ENCODE measurements at places on chromosomes 16 and 17.

DNA sequence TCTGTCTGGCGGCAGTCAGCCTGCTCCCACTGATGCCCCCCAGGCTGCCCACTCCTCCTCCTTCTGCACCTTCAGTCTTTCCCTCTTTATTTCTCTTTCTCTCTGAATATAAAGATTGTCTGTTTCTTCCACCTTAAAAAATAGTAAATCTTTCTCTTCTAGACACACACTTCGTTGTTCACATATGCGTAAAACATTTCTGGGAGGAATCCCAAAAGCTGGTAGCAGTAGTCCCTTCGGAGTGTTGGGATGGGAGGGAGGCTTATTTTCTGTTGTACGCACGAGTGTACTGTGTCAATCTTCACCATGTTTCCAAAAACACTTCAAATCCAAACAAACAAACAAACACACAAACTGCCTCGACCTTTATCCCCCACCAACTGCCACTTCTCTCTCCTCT is 9.9 kb downstream of the OSBPL7 start:
- no peak for DNase-seq

GRCh38 chr17:2179615-2180295 is 123.8 kb downstream of the SMG6 start:
- no peak for DNase-seq

- no peak for DNase-seq
Measured at GRCh38 chr17:47404875-47405274, 81.1 kb downstream of the EFCAB13 start.

- DNase-seq: no peak
Measured at GRCh38 chr16:78476615-78477014, 377.2 kb downstream of the WWOX start.

DNA sequence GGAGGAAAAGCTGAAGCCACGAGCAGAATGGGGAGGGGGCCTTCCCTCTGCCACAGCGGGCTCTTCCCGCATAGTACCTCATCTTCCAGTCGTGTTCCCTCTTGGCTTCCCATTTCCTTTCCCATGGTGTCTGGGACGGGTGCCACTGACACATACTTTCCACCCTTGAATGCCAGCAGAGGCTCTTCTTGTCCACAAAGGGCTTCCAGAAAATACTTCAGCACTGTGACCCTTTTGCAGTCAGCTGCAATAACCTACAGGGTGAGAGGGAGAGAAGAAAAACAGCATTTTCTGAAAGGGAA is 30.7 kb downstream of the HIC1 start:
- no peak for DNase-seq

GRCh38 chr16:12317856-12318537 is 341.5 kb downstream of the SNX29 start:
- DNase-seq: no peak

- DNase-seq: no peak
Measured at GRCh38 chr17:30954046-30954830, 16.6 kb upstream of the RNF135 start.

- DNase-seq: no peak
Measured at GRCh38 chr17:82566129-82566960, 46.8 kb downstream of the FOXK2 start.

DNA sequence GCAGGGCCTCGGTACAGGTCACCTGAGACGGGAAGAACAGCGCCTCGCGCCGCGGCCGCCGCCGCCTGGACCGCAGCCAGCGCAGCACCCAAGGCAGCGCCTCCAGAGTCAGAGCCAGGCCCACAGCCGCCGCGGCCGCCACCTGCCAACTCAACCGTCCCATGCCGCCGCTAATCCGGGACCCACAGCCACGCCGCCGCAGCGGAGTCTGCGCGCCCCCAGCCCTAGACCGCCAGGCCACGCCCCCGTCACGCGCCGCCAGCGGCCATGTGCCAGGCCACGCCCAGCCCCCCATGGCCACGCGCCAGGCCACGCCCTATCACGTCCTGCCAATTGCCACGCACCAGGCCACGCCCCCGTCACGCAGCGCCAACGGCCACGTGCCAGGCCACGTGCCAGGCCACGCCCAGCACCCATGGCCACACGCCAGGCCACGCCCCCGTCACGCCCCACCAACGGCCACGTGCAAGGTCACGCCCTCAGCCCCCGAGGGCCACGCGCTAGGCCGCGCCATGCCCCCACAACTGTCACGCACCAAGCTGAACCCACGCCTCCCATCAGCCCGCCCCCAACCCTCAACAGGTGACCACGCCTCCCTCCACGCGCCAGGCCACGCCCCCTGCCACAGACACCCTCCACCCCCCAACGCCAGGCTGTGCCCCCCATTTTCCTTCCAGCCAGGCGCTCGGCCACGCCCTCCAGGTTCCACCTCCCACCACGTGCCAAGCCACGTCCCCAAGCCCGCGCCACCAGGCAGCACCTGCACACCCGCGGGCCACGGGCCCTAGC is at the start of gene PLD6:
Gene PLD6 (minus strand): TSS at position 210 of the 789 bp plus-strand sequence. CDS start 47 bp downstream, at position 163.
- DNase-seq: peak; percentile 73

DNA sequence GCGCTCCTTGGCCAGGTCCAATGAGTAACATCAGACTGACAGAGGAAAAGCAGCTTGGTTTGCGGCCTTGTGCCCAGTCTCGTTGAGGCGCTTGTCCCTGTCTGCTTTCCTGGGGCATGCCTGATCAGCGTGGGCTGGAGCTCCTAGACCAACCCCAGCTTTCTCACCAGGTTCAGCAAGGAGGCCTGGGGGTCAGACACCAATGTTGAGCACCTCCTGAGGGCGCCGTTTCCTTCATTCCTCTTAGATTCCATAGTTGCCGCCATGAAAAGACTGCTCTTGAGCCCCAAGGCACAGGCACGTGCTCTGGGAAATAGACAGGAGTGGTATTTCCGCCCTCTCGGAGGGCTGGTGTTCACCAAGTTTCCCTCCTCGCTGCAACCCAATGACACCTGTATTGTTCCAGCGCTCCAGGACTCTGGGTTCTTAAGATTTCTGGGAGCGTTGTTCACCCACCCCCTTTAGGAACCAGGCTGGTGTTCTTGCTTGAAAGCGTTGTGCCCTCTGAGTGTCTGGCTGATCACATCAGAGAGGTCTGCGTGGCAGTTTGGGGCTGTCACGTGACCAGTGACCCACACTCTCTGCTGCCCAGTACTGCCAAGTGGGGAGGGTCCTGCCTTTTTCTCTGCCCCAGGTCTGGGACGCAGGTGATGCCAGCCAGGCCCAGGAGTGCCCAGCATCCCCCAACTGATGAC is 18.0 kb downstream of the KCTD2 start:
- no peak for DNase-seq

DNA sequence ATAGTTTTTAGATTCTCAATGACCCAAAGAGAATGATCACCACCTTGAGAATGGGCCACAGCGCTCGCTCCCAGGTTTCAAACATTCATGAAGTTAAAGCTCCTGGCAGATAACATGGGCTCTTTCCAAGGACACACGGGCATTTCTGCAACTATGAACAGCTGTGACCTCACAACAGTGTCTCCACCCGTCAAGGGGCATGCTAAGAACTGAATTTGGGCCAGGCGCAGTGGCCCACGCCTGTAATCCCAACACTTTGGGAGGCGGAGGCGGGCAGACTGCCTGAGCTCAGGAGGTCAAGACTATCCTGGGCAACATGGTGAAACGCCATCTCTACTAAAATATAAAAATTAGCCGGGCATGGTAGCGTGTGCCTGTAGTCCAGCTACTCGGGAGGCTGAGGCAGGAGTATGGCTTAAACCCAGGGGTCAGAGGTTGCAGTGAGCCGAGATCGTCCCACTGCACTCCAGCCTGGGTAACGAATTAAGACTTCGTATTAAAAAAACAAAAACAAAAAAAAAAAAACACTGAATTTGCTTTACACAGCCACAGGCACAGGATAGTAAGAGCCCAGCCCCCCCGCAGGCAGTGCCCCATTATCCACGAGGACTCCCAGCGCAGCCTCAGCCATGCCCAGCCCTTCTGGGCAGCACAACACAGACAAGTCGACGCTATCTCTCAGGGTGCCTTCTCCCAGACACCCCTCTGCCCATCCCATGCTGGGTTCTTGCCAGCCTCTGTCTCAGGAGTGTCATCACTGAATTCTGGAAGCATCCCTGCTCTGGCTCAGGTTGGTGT is 7.2 kb downstream of the USP7 start:
- DNase-seq: no peak

DNA sequence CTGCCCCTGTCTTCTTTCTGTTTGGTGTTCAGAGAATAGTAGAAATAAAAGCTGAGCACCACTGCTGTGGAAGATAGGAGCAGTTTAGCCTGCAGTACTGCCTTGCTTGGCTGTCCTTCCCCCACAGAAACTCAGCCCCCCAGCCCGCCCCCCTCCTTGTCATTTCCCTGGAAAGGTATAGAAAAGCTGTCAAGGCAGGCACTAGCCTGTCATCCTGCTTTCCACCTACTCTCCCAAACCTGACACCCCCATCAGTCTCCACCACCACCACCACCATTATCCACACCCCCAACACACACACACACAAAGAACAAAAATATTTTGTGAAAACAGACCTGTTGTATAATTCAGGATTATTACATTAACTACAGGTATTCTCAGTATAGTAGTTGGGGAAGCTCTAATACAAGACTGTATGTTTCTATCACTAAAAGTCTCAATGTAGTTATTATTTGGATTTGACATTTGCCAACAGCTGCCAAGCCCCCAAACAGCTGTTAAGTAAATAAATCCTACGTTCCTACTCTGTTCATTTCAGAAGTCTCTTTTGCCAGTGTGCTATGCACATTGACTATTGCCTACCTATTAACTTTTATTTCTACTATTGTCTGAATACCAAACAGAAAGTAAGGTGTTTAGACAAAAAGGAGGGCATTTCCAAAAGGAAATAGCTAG is 128.8 kb downstream of the CYB561 start:
- no peak for DNase-seq

GRCh38 chr16:56143666-56144065 is 47.6 kb upstream of the GNAO1 start:
- no peak for DNase-seq

GRCh38 chr16:19284207-19284606 is 1.3 kb upstream of the CLEC19A start:
- DNase-seq: no peak

DNA sequence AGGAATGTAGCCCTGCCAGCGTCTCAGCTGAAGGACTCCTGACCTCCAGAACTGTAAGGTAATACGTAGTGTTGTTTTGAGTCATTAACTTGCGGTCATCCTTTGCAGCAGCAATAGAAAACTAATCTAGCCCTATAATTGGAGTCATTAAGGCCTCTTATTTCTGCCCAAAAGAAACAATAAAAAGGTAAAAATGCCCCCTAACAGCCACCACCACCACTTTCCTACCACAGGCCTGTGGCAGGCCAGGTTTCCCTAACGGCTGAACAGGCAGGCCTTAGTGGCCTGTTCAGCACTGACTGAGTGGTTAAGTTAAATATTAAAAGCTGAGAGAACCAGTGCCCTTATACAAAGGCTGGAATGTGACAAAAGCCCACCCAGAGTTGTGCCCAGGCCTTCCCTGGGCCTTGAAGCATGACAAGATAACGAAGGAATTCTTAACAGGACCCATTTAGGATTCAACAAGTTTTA is 286.5 kb upstream of the ERCC4 start:
- DNase-seq: no peak

- DNase-seq: no peak
Measured at GRCh38 chr16:2822158-2822495, 5.1 kb downstream of the PRSS21 start.

DNA sequence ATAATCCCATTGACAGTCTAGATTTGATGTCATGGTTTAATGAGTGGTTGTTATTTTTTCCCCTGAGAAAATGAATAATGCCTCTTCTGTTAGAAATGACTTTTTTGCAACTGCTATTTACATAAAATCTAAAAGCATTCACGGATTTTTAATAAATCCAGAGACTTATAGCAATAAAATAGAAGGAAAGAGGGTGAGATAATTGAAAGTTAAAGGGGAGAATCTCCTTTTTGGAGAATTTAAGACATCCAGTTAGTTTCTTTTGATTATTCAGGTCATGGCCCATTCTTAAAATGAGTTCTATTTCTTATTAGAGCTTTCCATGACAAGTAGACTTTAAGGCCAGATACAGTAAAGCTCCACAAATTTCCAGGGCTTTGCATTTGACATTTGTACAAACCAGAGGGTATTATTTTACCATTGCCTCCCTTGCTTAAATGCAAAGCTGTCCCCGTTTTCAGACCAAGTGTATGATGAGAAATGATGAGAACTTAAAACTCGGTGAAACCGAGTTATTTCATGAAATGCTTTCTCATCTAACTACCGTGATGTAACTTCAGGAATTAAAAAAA is 789.0 kb upstream of the SOX9 start:
- DNase-seq: no peak

GRCh38 chr16:73151225-73151624 is 103.3 kb upstream of the ZFHX3 start:
- no peak for DNase-seq

DNA sequence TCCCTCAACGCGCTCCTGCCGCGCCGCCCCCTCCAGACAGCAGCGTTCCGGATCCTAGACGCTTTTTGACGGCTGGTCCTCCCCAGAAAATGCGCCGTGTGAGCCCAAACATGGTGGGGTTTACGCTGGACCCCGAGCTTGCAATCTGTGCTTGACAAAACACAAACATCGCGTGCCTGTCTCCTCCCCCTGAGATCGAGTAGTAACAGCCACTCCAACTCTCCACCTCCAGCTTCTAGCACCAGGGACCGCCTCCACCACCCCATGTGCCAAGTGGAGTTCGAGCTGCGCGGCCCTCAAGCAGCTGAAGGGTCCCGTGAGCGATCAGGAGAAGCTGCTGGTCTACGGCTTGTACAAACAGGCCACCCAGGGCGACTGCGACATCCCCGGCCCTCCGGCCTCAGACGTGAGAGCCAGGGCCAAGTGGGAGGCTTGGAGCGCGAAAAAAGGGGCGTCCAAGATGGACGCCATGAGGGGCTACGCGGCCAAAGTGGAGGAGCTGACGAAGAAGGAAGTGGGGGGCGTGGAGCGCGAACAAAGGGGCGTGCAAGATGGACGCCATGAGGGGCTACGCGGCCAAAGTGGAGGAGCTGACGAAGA is 656 bp upstream of the GEMIN4 start:
- DNase-seq: no peak

GRCh38 chr16:23423496-23424049 is 29.4 kb downstream of the COG7 start:
- no peak for DNase-seq

GRCh38 chr16:12688951-12689850 is 114.5 kb downstream of the CPPED1 start:
- no peak for DNase-seq

DNA sequence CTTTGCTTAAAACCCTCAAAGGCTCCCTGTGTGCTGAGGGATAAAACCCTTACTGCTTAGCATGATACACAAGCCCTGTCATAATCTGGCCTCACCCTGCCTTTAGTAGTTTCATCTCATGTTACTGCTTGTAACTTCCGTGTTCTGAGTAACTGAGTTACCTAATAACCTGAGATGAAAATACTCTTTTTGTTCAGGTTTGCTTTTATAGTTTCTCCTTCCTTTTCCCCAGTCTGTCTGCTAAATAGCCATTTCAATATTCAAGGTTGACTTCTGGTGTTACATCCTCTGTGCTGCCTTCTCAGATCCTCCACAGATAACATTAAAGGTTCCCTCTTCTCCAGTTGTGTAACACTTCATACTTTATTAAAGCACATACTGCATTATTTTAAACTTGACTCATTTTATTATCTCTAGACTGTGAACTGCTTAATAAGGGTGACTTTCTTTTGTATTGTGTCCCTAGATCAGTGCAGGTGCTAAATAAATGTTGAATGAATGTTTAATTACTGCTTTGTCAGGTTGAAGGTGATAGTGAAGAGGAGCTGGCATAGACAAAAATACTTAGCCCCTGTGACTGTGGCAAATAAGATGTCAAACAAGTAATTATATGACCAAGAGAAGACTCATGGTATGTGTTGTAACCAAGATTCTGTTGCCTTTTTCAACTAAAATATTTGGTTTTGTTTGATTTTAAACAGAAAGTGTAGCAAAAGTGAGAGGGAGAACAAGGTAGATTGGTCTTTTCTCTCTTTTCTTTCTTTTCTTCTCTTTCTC is 47.8 kb downstream of the NFAT5 start:
- no peak for DNase-seq

Data from stimulated activated CD8-positive, alpha-beta memory T cell treated with anti-CD3 and anti-CD28 coated beads, Interleukin-2, amount 100 ng/mL, for 1 hour (primary cell).